ENCODE measurements at places on chromosomes 6 and 20. TPM values are rescaled to one million over a fixed set of nuclear protein-coding genes. Genes with fewer than 3 reads are reported as not detected.

Gene GSTA4
- 28.6 TPM for polyA plus RNA-seq

Gene CDH4
- 0.04 TPM for polyA plus RNA-seq

Gene POLH
- polyA plus RNA-seq = 5.7 TPM

Gene GINM1
- 73.5 TPM for polyA plus RNA-seq

Gene ASIP
- polyA plus RNA-seq = 0.80 TPM

DNA sequence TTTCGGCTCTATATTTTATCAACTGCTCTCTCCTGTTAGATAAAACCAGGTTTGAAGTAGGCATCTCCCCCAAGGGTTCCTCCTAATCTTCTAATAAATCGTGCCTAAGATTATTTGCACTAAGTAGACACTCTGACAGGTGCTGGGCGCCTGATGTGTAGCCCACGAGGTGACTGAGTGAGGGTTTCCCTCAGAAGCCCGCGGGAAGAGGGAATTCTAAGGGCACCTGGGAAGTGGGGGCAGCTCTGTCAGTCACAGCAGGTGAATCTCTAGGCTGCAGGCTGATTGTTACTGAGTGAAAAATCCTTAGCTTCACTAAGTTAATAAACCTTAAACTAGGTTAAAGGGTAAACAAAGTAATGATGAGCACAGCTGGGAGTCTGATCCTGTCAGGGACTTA, 68.2 kb downstream of the PXDC1 start:
- DNase-seq = no peak

DNA sequence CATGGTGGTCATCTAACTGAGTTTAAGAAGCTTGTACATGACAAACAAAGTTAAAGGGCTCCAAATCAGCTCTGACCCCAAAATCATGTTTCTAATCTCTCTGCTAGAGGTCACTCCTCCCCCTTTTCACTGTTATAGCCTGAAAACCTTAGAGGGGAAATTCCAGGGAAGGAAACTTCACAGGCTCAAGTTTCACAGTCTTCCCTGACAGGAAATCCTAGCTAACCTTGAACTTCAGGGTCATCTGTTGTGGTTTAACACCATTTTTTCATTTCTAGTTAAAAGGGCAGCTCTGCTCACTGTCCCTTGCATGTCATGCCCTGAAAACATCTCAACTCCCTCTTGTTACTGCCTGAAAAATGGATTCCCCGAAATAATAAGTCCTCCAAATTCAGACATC, 104.4 kb upstream of the BMP2 start:
- DNase-seq = no peak

DNA sequence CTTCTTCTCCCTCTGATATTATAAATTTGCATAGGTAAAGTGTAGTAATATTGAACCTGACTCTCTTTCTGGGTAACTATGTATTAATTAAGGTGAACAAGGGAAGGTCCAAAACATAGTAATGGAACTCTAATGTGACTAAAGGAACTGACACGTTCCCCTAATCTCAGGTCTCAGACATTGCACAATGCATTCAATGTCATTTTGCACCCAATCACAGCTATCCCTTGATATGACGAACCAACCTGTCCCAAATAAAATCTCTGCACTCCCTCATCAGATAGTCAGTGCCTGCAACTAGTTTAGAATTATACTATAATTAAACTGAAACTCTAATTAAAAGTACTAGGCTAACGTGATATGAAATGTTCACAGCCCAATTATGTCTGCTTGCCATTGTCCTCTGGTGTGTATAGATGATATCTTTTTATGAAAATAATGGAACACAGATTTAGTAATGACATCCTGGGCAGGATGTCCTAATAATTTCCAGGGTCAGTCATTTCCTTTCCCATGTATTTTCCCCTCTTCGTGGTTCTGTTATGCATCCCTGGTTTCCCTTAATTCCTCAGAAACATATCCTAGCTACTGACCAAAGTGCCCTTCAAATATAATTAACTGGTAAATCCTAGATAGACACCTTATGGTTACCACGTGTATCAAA, 36.8 kb downstream of the PTPRK start:
- DNase-seq = no peak

DNA sequence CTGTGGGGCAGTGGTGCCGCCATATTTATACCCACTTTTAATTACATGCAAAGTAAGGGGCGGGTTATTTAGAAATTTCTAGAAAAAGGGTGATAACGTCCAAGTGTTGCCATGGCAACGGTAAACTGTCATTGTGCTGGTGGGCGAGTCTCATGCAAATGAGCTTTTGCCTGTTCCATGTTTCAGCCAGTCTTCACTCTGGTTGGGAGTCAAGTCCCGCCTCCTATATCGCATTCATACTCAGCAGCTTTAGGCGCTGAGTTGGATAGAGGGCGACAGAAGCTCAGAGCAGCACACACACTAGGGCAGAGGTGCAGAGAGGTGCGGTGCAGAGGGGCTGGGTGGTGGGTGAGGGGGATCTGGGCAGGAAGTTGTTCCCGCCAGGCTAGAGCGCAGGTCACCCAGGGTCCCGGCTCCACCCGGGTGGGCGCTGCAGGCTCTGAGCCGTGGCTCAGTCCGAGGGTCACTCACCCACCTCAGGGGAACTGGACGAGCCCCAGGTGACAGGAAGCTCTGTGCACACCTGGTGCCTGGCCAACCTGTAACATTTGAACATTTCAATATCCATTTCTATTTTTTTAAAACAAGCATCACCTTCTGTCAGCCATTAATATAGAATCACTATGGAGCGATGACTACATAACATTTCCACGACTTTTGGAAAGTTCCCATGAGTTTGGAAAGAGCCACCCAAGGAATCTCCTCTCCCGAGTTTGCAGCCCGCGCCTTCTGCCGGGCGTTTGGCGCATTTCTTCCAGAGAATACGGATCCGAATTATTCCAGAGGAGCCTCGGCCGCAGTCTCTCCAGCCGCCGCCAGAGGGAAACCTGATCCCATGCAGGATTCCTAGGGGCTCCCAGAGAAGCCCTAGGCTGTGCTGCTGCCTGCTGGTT, 89.1 kb upstream of the PHACTR3 start:
- DNase-seq = peak; percentile 18

- DNase-seq = no peak
These were observed 16.7 kb downstream of the SCUBE3 start for GRCh38 chr6:35230498-35230897.

- DNase-seq = no peak
These were observed 13.0 kb upstream of the IER3 start for GRCh38 chr6:30757261-30757904.

DNA sequence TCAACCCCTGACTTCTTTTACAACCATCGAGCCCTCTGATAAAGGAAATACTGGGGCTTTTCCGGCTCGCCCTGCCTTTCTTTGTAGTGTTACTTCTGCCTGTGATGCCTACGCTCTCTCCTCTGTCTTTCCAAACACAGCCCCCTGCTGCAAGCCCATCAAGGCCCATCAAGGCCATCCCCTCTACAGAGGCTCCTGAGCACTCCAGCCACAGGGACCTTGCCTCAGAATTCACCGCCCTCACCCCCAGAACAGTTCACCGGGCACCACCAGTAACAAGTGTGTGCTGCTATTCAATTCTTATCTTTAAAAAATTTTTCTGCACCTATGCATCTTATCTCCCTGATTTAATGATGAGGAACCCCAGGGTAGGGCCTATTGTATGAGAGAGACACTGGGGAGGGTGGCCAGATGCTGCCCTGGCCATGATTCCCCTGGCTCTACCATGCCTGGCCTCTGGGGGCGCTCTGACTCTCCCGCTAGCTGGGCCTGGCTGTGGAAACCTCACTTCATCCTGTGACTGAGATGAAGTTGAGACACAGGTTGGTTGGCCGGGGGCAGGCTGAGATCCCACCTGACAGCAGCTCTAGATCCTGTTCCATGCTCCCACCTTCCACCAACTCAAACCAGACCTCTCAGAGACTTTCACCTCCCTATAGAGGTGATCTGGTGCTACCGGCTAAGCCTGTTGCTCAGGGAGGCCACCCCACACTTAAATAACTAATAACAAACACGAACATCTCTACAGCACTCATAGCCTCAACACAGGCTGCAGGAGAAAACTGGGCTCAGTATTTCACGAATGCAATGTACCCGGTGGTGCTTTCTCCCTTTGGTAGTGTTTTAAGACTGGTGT, 19.2 kb upstream of the GLP1R start:
- no peak for DNase-seq

- no peak for DNase-seq
These were observed 141.8 kb upstream of the KCNG1 start for GRCh38 chr20:51164731-51165130.

DNA sequence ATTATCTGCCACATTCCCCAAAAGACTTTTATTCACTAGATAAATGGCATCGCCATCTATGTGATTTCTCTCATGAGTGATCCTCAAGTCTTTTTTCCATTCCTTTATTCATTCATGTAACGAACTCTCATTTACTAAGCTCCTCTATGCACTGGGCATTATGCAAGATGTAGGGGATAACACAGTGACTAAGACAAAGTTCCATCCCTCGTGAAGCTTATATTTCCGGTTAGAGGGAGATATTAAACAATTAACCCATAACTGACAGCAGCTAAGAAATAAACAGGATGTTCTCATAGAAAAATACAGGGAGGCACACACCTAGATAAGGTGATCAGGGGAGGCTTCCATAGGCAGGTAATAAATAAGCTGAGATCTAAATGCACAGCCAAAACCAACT, 17.2 kb upstream of the PREX1 start:
- DNase-seq = no peak

DNA sequence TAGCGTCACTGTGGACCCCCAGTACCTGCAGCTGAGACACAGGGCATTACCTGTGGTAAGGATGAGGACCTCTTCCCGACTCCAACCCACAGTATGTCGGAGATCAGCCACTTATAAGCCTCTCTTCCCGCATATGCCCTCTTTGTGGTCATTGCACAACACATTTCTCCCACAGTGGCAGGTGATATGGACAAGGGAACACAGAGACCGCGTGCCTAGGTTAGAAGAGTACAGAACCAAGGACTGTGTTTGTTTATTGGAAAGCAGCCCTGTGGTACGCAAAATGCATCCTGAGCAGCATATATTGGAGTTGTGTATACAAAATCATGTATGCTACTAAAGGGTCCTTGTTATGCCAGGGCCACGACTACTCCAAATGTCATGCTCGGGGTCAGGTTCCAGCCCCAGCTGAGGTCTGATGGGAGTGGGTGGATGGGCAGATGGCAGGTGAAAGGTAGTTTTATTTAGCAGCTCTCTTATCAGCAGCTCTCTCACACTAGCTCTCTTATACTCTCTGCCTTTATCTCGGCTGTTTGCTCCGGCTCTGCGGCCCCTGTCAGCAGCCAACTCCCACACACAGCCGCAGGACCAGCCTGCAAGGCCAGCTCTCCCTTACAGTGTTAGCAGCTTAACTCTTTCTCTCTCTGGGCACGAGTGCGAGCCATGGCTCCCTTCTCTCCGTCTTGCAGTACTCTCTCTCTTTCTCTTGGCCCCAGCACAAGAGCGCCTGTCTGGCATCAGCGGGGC, 569.0 kb downstream of the KIF16B start:
- DNase-seq = no peak

- no peak for DNase-seq
These were observed 586 bp downstream of the ZNF512B start for GRCh38 chr20:63968928-63969760.

DNA sequence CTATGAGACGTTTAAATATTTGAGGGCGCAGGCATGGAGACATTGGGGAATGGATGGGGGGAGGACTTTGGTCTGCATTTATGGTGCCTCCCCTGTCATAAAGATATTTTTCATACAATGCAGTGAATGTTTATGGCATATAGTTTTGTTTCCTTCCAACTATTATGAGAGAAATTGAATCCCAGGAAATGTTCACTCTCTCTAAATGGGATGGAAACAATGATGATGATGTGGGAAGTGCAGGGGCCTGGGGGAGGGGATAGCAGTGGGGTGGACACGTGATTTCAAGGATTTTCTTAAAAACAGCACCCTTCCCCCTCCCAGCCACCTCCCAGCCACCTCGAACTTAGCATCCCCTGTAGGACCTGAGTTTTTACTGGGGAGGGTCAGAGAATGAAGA, 69.9 kb downstream of the TOX2 start:
- no peak for DNase-seq

DNA sequence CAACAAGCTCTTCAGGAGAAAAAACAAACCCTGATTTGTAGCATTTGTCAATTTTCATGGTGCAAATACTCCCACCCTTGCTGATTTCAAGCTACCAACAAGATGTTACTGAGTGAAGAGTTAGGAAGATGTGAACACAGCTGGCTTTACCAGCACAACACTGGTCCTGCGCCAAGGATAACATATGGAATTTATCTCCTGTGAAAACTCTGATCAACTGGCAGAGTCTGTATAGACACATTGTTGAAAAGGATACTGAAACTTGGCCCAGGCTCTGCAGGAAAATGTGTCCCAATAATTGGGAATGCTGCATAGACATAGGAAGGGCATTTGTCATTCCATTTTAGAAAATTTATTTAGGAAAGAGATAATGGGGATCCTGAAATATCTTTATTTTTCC, 29.0 kb downstream of the OTOR start:
- no peak for DNase-seq

GRCh38 chr6:105194106-105194505, 14.3 kb upstream of the POPDC3 start:
- no peak for DNase-seq

DNA sequence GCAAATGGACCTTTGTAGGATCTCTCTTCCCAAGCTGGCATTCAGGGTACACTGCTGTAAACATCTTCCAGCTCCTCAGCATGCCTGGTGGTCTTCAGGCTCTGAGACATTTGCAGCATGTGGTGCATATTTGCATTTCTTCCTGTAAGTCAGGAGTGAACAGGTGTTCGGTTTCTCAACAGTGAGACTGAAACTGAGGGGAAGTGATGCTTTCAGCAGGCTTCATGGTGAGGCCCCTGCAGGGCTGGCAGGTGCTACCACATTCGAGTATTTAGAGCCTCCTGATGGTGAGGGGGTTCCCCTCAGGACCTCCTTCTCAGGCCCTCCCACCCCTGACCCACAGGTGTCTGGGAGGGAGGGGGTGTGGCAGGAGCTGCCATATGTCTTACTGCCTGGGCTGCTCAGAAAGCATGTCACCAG, 15.1 kb downstream of the MYBL2 start:
- no peak for DNase-seq

DNA sequence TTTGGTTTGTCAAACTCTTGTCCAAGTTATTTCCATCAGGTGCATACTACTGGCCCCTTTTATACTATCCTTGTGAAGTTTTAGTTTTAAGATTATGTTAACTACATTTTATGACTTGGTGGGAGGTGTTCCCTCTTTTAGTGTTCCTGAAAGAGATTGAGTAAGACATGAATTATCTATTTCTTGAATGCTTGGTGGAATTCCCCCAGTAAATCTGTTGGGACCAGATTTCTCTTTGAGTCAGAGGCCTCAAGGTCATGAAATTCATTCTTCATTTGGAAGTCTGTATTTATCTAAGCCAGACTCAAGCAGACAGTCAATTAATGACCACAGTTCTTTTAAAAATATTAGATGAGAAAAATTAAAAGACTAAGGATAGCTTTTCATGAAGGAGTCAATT, 81.3 kb downstream of the MOXD1 start:
- no peak for DNase-seq

- DNase-seq = peak; percentile 75
These were observed 21.9 kb upstream of the CHMP4B start for GRCh38 chr20:33789109-33789857.

- DNase-seq = no peak
These were observed 39.6 kb upstream of the NOX3 start for GRCh38 chr6:155495011-155495768.

All from urinary bladder (tissue), 4 donors.